ENCODE measurements at places on chromosomes 4 and X.

- DNase-seq, result no peak
Observed at GRCh38 chr4:147987252-147987651, 255.4 kb downstream of the ARHGAP10 start.

- no peak for DNase-seq
Observed at GRCh38 chrX:12241026-12241425, 102.8 kb downstream of the FRMPD4 start.

GRCh38 chr4:52833941-52834525, 28.1 kb upstream of the RASL11B start:
- no peak for DNase-seq

GRCh38 chr4:103002551-103002950, 17.0 kb downstream of the SLC9B1 start:
- DNase-seq, result no peak

DNA sequence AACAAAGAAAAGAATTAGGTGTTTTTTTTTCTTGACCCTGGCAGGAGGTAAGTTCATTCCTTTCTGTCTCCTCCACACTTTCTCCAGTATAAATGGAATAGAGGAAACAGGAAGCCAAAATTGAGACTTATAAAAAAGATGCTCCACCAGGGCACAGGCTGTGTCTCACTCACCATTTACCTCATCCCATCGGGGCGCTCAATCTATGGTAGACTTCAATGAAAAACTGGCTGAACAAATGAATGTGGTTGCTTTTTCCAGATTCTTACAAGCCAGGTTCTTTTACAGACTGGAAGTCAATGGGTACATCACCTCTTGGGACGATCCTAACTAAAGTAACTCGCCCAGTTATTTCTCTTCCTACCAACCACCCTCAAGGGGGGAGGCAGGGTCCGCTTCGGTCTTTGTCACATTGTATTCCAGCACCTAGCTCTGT, 685 bp downstream of the COMMD8 start:
- no peak for DNase-seq

- DNase-seq, result no peak
Observed at GRCh38 chr4:140837736-140838135, 81.6 kb upstream of the TBC1D9 start.

DNA sequence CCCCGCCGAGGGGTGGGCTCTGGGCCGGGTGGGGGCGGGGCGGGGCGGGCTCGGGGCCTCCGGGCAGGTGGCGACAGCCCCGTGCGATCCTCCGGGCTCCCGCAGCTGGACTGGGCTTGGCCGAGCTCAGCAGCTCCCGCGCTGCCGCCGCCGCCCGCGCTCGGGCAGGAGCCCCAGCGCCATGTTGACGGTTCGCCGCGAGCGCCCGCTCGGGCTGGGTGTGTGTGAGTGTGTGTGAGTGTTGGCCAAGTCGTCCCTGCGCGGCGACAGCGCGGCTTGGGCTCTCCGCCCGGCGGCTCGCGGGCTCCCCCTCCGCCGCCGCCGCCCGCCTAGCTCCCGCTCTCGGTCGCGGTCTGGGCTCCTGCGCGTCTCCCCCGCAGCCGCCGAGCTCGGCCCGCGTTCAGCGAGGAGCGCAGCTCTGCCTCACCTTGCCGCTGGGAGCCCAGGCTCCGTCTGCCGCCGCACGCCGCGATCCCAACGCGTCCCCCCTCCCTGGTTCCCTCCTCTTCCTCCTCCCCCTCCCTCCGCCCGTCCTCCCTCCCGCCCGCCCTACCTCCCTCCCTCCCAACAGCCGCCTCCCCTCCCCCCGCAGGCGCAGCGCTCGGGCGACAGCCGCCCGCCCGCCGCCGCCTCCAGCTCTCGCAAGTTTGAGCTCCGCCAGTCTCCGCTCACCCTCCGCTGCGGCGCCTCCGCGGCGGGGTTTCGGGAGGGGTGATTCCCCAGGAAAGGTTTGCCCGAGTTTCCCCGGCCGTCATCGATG, at the start of gene BCOR:
BCOR (minus strand) TSS at position 455 of the 760 bp plus-strand sequence. CDS start 20,029 bp downstream, outside the sequence.
- DNase-seq, result peak; percentile 58

DNA sequence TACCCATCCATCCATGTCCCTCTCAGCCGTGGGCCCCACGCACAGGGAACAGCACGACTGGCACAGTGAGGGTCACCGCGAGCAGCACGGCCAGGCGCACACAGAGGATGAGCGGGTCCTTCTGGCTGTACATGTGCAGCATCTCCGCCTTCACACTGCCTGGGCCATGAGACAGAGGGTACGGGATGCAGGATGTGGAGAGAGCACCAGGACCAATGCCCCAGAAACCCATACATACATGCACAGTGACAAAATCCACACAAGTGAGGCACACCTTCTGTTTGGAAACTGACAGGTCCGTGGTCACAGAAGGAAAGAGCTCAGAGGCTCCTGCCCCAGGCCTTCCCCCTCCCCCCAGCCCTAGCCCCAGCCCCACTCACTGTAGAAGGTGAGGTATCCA, 9.5 kb downstream of the SLC38A5 start:
- no peak for DNase-seq

DNA sequence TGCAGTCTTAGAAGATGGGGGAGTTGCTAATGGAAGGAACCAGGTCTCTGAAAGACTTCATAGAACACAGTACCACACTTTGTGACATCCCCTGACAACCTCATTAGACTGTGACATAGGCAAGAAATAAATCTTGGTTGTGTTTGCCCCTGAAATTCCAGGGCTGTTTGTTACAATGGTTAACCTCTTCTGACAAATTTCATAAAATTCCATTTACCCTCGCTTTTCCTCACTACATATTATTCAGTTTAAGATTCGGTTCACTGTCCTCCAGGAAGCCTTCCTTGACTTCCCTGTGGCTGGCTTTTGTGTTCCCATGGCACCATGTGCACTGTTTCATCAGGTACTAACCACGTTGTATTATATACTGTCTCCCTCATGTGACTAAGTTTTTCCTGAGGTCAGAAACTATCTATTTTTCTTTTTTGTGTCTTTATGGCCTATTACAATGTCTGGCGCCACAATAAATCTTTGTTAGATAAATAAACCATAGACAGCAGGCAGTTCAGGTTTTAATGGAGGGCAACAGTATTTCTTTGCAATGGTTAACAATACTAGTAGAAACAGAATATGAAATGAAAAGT, 54.2 kb downstream of the ATXN3L start:
- no peak for DNase-seq

DNA sequence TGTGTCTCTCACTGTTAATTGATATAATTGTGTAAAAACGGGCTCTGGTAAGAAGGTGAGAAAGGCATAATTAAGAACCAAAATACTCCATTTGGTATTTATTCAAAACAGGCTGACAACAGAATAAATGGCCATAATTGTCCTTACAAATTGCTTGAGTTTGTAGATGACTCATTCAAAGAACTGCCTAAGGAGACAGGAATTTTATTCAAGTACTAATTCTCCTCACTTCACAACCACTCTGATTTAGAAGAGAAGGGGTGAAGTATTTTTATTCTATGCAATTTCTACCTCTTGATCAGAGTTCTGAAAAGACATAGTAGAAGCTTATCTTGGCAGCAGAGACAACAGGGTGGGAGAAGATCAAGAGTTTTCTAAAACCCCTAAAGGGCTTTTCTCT, 43.1 kb downstream of the ATP11C start:
- DNase-seq, result no peak

DNA sequence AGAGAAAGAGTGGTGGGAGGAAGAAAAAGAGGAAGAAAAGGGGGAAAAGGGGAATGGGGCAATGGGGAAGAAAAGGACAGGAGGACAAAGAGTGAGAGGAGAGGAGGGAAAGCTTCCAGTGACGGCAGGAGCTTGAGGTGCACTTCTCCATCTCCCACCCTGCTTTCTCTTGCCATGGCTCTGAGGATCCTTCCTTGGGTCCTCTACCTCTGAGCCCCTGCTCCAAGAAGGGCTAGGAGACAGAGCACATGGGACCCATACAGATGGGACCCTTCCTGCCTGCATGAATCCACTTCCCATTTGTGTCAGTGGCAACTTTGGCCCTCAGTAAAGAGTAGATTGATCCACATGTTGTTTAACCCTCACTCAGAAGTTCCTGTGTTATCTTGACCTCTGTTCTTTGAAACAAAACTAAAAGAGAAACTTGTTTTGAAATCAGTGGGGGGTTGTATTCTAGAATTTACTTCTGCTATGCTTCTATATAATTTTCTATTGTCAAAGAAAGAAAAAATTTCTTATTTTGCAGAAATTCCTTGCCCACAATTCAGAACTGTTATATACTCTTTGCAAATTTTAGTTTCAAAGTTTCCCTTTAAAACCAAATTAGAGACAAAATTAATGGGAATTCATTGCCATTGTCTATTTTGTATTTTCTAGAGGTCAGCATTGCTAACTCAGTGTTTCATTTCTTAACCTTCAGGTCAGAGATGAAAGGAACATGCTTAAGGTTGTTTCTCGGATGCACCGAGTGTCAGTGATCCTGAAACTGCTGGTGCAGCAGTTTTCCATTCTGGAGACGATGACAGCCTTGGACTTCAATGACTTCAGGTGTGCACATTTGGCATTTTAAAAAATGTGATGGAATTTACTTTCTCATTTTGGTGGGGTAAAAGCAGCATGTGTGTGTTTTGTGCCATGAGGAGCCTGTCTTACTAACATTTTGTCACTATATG, 5.0 kb downstream of the TDO2 start:
- DNase-seq, result no peak

DNA sequence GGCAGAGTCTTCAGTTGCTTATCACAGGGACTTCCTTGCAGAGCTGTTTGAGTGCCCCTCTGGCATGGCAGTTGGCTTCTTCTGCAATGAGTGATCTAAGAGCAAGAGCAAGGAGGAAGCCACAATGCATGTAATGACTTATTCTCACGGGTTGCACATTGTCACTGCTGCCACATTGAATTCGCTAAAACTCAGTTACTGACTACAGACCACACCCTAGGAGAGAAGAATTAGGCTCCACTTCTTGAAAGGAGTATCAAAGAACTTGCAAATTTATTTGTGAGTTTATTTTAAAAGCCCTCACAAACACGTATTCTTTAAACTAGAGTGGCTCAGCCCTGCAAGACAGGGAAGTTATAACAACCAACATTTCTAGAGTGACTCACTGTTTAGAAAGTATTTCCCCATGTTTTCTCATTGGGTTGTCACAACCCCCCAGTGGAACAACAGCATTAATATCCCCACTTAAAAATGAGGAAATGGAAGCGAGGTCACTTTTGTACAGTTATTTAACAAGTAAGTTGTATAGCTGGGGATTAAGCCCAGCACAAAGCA, 32.4 kb upstream of the RBPJ start:
- DNase-seq, result no peak

- no peak for DNase-seq
Observed at GRCh38 chrX:49003696-49004095, 1.6 kb upstream of the GRIPAP1 start.

DNA sequence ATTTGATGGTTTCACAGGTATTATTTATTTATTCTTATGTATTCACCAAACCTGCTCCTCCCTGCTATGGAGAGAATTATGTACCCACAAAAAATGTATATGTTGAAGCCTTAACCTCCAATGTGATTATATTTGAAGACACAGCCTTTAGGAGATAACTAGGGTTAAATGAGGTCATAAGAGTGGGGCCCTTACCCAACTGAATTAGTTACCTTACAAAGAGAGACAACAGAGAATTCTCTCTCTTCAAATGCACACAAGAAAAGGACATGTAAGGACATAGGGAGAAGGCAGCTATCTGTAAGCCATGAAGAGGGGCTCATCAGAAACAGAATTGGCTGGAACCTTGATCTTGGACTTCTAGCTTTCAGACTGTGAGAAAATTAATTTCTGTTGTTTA, 44.0 kb downstream of the ZGRF1 start:
- DNase-seq, result no peak

DNA sequence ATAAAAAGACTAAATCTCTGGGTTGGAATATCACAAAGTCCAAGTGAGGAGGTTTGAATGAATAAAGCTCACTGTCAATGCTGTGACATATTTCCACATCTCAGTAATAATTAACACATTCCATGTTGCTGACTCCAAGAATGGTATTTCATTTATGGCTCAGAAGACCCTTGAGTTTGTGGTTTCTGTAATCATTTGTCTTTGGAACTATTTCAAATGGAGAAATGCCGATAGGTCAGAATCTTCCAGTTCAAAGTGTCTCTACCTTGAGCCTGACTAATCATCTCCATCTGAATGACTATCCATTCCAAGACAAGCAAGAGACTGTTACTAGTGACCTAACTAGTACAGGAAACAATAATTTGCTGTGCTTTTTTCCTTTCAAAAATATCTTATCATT, 24.2 kb upstream of the SLC2A9 start:
- DNase-seq, result no peak

- DNase-seq, result no peak
Observed at GRCh38 chrX:111447298-111447697, 35.3 kb upstream of the DCX start.

DNA sequence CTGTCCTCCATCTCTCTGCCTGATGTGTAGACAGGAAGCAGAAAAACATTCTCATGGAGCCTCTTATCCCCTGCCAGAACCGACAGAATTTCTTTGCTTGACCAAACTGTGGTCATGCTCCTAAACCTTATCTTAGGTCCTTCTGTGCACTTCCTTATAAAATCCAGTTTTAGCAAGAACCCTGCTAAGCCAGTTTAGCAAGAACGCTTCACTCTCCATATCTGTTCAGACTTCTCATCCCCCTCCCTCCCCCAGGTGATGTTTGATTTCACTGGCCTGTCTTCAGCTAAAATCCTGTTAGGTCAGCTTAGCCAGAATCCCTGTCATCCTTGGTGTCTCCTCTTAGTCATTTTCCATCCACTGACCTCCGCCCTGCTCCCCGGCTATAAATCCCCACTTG, 1130.9 kb upstream of the PRKX start:
- no peak for DNase-seq

GRCh38 chr4:5139141-5139540, 87.9 kb downstream of the STK32B start:
- no peak for DNase-seq

DNA sequence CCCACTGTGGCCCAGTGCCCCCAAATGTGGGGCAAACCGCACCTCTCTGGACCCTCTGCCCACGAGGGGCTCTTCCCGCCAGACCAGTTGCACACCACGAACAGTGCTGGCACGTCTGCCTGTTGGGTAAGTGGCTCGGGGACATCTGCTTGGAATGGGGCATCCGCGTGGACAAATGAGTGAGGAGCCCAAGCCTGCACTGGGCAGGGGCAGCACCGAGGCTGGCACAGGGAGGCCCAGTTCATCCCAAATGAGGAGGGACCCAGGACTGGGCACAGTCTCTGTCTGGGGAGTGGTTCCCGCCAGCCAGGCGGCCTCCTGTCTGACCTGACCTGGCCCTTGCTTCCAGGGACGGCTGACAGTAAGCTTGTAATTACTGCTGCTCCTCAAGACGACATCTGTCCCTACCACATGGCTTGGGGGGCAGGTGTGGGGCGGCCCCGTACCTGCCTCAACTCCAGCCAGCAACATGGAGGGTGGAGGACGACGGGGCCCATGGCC, 3.2 kb downstream of the SPON2 start:
- DNase-seq, result no peak

DNA sequence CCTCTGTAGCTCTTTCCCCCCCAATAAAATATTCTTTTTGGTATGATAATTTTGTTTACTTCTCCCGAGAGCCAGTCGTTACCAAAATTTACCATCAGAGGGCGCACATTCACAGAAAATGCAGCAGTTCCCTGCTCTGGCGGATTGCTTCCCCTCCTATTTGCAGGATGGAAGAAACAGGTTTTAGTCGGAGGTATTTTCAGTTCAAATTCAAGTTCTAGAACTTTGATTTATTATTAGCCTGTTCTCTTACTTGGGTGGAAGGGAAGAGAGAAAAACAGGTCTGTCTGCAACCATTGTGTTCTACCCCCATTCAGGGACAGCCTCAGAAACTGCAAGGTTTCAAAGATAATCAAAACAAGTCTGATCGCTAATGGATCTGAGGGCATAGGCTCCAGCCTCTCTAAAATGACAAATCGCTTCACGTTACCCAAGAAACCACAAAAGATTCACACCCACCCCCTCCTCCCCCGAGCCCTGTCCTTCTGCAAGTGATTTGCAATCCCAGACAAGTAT, 263.8 kb upstream of the RPS6KA3 start:
- peak; percentile 21 for DNase-seq

- DNase-seq, result no peak
Observed at GRCh38 chrX:111560801-111561200, 49.4 kb downstream of the SERTM2 start.
